Right cardiac atrium (tissue), 5 donors: ENCODE measurements at places on chromosomes 11 and 22. TPM values are rescaled to one million over a fixed set of nuclear protein-coding genes. Genes with fewer than 3 reads are reported as not detected.

GRCh38 chr11:35151241-35151640 is 12.3 kb downstream of the CD44 start:
- no peak for DNase-seq

DNA sequence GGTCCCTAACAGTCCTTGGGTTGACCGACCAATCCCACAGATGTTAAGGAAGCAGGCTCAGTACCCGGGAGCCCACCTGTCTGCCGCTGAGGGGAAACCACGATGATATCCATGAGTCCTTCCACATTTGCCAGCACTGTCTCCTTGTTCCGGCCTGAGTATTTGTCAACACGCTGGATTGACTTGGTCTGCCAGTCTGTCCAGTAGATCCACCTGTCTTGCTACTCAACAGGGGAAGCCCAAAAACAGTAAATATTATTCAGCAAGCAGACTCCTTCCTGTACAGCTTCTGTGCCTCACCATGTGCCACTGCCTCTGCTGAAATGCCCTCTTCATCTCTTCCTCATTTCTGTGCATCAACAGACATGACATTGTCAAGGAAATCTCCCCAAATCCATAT is 22.8 kb upstream of the CKAP5 start:
- DNase-seq = no peak

- no peak for DNase-seq
Observed at GRCh38 chr11:419248-420005, 4.6 kb upstream of the SIGIRR start.

GRCh38 chr11:103537904-103538502 is 428.8 kb downstream of the DYNC2H1 start:
- DNase-seq = no peak

GRCh38 chr11:115896084-115896483 is 391.9 kb upstream of the CADM1 start:
- no peak for DNase-seq

DNA sequence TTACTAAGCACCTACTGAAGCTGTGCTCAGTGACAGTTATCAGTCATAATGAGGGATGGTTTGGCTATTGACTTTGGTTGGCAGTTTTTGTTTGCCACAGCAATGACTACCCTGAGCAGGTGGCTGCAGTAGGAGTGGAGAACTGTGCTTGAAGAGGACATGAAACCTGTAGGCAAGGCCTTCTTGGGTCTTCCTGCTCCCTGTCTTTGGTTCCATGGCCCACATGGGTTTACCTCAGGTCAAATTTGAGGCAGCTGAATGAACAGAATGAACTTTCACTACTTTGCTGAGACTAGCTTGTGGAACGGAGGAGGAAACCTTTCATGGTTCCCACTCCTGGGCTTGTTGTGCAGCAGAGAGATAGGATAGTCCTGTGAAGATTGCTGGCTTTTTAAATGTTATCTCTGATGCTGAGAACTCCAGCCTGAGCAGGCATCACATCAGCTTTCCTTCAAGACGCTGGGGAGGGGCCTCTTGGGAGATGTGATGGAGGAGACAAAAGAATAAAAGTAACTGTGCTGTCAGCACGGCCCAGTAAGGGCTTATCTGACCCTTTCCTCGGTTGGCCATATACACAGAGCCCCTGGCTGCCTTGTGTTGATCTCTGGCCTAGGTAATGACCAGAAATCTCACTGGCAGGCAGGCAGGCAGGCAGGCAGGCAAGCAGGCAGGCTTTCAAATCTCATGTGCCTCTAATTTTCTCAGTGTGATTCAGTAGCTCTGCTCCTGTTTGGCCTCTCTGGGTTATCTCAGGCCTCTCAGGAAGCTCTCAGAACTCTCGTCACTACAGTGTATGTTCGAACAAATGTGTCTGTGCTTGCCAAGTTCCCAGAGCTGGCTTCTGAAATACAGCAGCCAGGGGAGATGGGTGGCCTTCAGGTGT is 12.0 kb downstream of the STIM1 start:
- peak; percentile 28 for DNase-seq

DNA sequence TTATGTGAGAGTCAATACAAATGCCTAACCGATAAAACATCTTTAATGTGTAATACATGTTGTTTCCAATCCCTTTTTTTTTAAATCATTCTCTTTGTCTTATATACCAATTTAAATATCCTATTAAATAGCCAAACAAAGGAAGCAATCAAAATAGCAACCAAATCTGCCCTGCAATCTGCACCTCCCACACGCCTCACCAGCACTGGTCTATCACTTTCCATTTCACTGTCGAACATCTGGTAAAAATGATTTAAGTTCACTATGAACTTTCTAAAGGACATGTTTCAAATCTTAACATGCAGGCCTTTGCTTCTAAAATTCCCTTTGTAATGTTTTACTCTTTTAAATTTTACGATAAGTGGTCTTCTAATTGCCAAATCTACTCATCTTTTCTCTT is 1305.5 kb upstream of the TENM4 start:
- no peak for DNase-seq

- no peak for DNase-seq
Observed at GRCh38 chr11:79212741-79213190, 228.1 kb downstream of the TENM4 start.

- no peak for DNase-seq
Observed at GRCh38 chr22:47547239-47547661, 784.8 kb downstream of the TBC1D22A start.

- DNase-seq = peak; percentile 35
Observed at GRCh38 chr22:45210991-45211390, 29.7 kb downstream of the KIAA0930 start.

DNA sequence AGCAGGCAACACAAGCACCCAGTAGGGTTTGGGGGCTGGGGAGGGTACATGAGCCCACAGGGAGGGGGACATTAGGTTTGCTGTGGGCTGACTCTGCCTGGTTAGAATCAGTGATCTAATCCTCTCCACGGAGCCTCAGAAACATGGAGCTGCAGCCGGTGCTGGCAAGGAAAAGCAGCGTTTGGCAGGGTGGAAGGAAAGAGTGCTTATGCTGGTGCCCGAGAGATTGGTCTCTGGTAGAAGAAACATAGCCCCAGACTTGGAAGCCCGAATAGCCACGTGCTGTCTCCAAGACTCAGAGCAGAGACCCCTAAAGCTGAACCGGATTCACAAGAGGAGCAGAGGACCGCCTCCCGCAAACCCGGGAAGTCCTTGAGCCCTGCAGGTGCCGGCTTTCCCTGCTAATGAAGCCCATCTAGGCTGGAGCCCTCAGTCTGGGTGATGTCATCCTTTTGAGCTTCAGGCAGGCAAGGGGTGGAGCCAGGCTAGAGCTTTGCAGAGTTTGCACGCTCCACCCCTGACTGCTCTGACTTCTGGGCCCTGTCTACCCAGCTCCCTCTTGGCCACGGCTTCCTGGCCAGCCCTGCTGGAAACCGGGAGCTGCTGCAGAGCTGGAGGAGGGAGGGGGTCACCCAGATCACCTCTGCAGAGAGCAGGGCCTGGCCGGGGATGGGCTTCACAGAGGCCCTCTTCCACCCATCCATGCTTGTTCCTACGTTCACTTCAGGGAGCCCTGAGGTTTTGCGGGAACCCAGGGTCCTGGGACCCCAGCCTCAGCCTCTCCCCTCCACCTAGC is 35.0 kb upstream of the JAM3 start:
- peak; percentile 90 for DNase-seq

GRCh38 chr11:88402192-88402715 is 64.7 kb upstream of the CTSC start:
- DNase-seq = no peak

DNA sequence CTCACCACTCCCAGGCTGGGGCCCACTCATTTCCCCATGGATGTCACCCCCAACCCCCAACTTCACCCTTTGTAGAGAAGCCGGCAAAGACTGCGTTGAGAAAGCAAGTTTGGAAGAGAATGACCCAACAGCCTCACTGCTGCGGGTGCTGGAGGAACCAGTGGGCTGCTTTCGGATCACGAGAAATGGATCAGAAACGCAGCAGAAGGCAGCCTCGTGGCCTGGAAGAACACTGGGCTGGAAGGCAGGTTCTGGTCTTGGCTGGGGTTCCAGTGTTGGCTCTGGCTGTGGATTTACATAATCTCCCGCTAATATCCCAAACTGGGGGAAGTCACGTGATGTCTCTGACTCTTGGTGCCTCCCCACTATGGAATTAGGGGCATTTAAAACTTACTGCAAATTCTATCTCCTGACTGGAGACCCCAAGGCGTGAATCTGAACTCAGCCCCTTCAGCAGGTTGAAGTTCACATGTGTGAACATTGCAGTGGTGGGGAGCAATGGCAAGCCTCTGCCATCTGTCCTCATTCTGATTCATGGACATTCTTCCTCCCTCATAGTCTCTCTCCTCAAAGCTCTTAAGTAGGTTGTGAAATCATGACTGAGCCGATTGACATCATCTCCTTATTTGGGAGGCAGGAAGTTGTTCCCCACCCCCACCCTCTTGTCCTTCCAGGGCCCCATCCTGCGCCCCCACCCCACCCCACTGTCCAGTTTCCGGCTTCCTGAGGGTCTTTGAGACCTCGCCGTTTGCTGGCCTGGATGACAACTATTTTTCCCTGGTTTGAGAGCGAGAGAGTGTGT is 37.0 kb upstream of the TIMP3 start:
- peak; percentile 85 for DNase-seq

- DNase-seq = no peak
Observed at GRCh38 chr22:49574205-49574880, 253.3 kb downstream of the BRD1 start.

DNA sequence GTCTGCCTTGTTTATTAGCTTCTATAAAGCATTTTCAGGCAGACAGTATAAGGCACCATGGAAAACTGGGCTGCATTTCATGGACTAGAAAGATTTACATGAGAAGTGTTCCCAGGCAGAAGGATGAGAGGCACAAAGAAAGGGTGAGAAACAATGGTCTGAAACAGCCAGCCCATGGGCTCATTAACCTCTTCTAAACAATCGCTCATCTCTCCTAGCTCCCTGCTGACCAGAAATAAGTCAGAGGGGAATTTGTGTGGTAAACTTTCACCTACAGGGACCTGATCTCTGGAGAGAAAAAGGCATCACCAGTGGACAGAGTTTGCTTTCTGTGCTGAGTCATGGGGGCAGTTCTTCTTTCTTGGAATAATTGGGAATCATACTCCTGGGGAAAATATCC is 51.8 kb upstream of the KIRREL3 start:
- DNase-seq = no peak

- no peak for DNase-seq
Observed at GRCh38 chr22:49718396-49718795, 109.3 kb downstream of the BRD1 start.

DNA sequence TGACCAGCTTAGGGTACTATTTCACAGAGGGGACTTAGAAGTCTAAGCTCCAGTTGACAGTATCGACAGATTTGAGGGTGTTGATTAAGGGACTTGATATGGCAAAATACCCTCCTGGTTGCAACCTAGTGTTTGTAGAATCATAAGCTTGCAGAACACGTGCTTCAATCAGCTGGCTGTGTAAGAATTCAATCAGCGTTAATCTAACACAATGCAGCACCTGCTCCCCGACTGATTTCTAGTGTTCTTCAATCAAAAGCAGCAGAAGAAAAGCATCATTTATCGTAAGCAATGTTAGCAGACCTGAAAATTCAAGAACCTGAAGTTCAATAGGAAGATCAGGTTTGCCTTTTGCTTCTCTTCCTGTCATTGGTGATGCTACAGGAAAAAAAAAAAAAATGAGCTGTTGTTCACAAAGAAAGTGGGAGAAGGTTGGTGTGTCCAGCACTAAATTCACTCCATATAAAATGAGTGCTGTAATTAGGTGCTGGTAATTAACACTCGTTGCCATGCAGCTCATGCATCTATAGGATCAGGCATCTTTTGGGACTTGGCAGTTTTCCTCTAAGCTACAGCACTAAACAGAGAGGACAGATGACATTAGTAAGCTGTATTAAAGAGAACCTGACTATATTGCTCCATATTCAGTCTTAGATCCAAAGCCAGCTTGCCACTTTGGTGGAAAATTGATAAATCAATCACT is 840.3 kb downstream of the OPCML start:
- no peak for DNase-seq

GRCh38 chr11:116513894-116514293 is 258.9 kb downstream of the BUD13 start:
- peak; percentile 75 for DNase-seq

GRCh38 chr11:74822170-74822569 is 73.5 kb downstream of the RNF169 start:
- DNase-seq = no peak

DNA sequence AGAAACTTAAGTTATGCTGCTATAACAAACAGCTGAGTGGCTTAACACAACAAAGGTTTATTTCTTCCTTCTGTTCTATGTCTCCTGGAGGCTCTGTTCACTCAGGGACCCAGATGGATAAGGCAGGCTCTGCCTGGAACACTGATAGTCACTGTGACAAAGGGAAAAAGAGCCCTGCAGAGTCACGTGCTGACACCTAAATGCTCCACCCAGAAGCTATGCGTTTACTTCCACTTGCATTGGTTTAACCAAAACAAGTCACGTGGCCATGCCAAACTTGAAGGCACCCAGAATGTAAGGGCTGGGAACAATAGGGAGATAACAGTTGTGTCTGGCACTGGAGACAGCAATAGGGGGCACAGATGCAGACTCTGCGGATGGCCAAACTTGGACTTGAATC is 3.4 kb upstream of the MS4A15 start:
- DNase-seq = no peak

GRCh38 chr22:25019427-25020184 is 67.1 kb downstream of the KIAA1671 start:
- DNase-seq = no peak

- DNase-seq = no peak
Observed at GRCh38 chr22:35552196-35552842, 11.7 kb downstream of the RASD2 start.

Gene MPEG1
- 13.5 TPM for total RNA-seq

Gene KRTAP5-2
- not detected for total RNA-seq

Gene OR10G7
- not detected for total RNA-seq

Gene MCHR1
- 3.2 TPM for total RNA-seq

Gene LMO2
- 10.9 TPM for total RNA-seq

Gene TTC36
- total RNA-seq = not detected

Gene OR52H1
- total RNA-seq = not detected

Gene PAX6
- total RNA-seq = not detected

Gene IFITM10
- total RNA-seq = 0.48 TPM

Gene TMPRSS6
- total RNA-seq = not detected

Gene NXPE4
- total RNA-seq = not detected

Gene HTR3B
- not detected for total RNA-seq

Gene CHORDC1
- total RNA-seq = 49.0 TPM

Gene DBX1
- total RNA-seq = not detected

Gene ANKK1
- not detected for total RNA-seq

Gene SHISAL1
- 1.5 TPM for total RNA-seq
